Thyroid gland (tissue), 4 donors: ENCODE measurements at places on chromosomes 6 and 20.

DNA sequence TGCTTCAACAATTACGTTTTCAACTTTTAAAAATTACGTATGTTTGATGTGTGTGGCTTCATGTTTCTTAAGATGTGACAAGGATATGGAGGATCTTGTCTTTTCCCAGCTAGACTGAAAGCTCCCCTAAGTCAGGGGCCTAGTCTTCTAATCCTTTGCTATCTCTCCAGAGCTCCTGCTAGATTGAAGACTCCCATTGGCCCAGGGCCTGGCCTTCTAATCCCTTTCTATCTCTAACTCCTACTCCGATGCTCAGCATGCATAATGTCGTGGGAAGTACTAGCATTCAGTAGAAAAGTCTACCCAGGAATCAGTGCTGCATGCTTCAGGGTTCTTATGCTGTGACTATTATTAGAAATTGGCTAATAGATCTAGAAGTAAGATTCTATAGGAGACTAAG is 144.8 kb upstream of the SUPT3H start:
- no peak for DNase-seq

DNA sequence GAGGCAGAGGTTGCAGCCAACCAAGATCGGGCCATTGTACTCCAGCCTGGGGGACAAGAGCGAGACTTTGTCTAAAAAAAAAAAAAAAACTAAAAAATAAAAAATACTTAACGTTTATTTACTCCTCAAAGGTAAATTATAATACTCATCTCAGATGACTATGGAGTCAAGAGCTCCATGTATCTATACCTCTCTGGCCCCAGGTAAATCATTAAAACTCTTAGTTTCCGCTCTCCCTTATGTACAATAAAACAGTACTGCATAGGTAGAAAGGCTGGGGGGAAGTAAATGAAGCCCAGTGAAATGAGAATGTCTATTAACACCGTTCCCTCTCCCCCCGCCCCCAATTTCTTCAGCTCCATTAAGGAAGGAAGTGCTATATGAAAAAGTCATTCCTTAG is 1.2 kb downstream of the SRSF12 start:
- DNase-seq = no peak

- no peak for DNase-seq
Observed at GRCh38 chr6:73606428-73606827, 47.4 kb downstream of the SLC17A5 start.

GRCh38 chr20:46690219-46691106 is 1.2 kb upstream of the TP53RK start:
- no peak for DNase-seq

- DNase-seq = peak; percentile 74
Observed at GRCh38 chr6:33770124-33770832, 18.7 kb downstream of the LEMD2 start.

DNA sequence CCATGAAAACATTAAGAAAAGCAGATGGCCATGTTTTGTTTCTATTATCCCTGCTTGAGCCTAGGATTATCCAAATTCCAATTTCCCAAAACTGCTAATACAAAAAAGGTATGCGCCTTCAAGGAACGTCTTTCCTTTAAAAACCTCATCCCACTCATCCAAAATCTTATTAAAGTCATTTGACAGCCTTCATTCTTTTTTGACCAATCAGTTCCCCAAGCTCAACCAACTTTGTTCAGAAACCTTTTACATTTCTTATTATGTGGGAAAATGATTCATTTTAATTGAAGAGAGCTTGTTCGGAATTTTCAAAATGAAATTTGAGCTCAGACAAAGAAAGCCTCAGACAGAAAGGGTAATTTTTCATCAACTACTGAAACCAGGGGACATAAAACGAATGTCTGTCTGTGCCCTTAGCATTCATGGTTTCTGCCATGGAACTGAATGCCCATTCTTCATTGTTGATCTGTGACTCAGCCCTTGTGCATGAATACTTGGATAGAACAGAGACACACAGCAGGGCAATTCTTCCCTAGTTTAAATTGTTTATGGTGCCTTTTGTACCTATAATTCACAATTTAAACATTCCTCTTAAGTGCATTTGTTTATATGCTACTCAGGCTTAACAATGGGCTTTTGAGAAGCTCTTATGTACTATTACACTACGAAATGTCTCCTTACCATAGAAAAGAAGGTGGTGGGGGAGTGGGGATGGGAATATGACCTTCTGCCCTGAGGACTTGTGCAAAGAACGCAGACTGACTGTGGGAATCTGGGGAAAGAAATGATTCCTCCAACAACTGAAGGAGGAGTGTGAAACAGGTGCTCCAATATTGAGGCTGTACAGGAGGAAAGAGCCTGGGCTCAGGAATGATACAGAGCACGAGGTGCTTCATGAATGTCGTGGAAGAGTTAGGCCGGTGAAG is 49.8 kb upstream of the ERVFRD-1 start:
- DNase-seq = no peak

DNA sequence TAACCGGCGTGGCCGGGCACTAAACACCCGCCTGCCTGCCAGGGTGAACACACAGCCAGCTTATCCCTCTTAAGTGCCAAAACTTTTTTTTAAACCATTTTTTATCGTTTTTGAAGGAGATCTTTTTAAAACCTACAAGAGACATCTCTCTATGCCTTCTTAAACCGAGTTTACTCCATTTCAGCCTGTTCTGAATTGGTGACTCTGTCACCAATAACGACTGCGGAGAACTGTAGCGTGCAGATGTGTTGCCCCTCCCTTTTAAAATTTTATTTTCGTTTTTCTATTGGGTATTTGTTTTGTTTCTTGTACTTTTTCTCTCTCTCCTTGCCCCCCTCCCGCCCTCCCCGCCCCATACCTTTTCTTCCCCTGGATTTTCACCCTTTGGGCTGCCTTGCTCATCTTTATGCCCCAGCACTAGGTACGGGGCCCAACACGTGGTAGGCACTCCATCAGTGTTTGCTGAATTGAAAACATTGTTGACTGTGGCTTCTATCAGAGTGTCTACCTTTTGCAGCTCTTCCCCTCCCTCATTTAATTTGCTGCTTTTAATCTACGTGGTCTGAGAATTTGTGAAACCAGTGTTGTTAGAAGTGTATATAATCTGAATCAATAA is 1.5 kb downstream of the ZCCHC3 start:
- DNase-seq = no peak

GRCh38 chr6:105493736-105494135 is 90.9 kb upstream of the PREP start:
- DNase-seq = no peak

GRCh38 chr6:73388433-73388799 is 6.2 kb upstream of the DDX43 start:
- DNase-seq = no peak

DNA sequence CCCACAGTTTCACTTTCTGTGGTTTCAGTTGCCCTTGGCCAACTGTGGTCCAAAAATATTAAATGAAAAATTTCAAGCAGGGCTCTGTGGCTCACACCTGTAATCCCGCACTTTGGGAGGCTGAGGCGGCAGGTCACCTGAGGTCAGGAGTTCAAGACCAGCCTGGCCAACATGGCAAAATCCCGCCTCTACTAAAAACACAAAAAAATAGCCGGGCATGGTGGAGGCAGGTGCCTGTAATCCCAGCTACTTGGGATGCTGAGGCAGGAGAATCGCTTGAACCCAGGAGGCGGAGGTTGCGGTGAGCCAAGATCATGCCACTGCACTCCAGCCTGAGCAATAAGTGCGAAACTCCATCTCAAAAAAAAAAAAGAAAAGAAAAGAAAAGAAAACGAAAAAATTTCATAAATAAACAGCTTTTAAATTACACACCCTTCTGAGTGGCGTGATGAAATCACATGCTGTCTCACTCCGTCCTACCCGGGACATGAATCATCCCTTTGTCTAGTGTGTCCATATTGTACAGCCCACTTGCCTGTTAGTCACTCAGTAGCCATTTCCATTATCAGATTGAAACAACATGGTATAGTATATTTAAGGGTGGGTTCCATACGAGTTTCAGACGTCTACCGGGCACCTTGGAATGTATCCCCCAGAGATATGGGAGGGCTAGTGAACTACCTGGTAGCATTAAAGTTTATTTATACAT is 11.7 kb downstream of the PTPRK start:
- no peak for DNase-seq

DNA sequence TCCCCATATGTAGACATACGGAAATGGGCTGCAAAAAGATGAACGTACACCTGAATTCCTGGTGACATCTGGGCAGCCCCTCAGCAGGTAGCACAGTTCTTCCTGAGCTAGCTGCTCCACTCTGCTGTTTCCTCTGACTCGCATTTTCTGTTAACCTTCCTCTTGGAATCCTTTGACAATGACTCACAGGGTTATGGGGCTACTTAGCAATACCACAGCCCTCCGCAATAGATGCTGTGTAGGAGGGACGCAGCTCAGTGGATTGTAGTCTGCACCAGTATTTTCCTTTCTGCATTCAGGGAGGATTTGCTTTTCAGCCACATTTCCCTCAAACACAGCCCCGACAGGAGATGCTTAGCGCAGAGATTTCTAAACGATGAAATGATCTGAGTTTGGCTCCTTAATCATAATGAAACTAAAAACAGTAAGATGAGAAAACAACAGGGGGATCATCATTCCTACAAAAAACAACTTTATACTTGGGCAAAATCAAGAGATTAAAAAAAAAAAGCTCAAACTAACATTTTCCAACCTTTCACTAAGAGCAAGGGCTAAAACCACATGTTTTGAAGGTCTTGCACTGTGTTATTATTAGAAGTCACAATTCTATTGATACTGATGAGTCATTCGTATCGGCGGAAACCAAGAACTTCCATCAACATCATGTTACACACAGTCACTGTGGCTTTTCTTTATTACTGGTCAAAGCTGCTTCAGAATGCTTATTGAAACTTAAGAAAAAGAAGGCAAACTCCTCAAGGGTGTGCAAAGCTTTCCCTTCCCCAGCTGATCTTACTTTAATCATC is 12.2 kb downstream of the BACH2 start:
- DNase-seq = no peak

DNA sequence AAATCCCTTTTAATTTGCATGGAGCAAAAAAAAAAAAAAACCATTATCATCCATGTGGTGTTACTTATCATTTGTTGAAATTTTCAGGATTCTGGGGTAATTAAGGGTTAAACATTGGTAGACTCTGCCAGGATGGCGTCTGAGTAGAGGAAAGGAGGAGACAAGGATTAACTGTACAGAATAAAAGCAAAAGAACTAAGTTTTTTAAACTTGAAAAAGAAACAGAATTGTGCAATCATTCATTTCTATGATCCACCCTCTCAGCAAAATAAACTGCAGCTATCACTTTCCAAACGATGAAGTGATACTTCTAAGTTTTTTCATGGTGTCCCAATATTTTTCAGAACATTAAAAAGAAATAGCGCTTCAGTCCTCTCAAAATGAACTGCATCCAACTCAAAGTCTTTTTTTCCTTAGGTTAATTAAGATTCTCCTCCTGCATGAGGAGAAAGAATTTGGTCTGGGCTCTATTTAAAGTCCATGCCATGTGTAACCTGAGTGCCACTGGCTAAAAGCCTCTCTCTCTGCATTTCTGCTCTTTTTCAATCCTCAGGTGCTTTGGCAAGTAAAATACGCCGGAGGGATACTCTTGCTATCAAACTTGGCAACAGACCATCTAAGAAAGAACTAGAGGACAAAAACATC is 69.5 kb upstream of the LTV1 start:
- DNase-seq = no peak
